BJ (cell line): ENCODE measurements at places on chromosomes 16 and 17. TPM values are rescaled to one million over a fixed set of nuclear protein-coding genes. Genes with fewer than 3 reads are reported as not detected.

Gene TMIGD1
- polyA plus RNA-seq, result not detected in 2 replicates

GRCh38 chr16:79605999-79606398 lies 5.5 kb upstream of the MAF start:
- DNase-seq, result no peak

Gene TEX14
- 0.01 and 0.02 TPM in 2 replicates for polyA plus RNA-seq

GRCh38 chr17:77884967-77885641 lies 73.4 kb upstream of the TNRC6C start:
- no peak for DNase-seq

GRCh38 chr17:2060681-2061440 lies 6.0 kb downstream of the HIC1 start:
- DNase-seq, result no peak

- no peak for DNase-seq
Observed at GRCh38 chr17:76234354-76234679, 6.0 kb downstream of the RNF157 start.

GRCh38 chr16:11742093-11742535 lies 543 bp downstream of the TXNDC11 start:
- DNase-seq, result no peak

- no peak for DNase-seq
Observed at GRCh38 chr17:16417399-16417798, 2.0 kb downstream of the TRPV2 start.

DNA sequence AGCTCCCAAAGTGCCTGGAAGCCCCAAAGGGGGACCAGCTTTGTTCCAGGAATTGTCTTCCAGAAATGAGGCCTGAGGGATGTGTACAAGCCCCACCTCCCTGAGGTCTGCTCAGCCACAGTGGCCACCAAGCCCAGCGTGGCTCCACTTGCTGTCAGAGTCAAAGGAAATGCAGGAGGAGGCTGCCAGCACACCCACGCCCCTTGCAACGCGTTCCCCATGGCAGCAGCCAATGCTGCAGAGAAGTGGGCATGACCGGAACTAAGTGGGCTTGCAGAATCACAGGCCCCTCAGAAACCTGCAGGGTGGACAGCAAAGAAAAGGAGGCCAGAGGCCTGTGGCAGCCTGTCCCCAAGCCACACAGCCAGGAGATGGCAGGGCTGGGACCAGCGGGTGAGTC lies 320.8 kb downstream of the FOXL1 start:
- DNase-seq, result no peak

DNA sequence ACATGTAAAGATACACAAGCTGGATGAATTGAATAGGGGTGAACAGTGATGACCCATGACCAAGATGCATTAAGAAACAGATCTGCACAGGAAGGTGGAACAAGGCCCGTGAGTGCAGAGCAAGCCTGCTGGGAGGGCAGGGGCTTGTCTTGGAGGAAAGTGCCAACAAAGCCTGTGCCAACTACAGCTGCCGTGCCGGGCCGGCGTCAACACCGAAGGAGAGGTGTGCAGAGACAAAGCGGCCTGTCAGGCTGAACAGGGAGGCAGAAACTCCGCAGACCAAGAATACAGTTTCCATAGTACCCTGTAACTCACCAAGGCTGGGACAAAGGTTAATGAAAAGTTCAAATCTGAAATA lies 46.7 kb downstream of the ANKRD11 start:
- no peak for DNase-seq

GRCh38 chr16:85275533-85276249 lies 163.4 kb upstream of the CIBAR2 start:
- DNase-seq, result no peak

Gene PRSS8
- not detected in 2 replicates for polyA plus RNA-seq

Gene TANC2
- 19.3 and 27.5 TPM in 2 replicates for polyA plus RNA-seq

DNA sequence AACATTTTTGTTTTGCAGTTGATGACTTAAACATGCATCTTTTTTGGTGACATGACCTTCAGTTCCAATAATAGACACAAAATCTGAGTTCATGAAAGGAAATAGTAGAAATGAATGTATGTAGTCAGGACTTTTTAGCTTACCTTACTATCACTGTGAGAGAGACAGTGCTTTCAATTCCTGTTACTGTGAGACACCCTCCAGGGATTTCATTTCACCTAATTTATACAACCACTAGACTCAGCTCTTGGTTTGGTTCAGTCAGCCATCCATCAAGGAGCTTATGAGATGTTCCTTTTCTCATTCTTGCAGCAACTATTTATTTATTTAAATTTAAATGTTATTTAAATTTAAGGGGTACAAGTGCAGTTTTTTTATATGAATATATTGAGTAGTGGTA lies 77.9 kb downstream of the MAP2K4 start:
- no peak for DNase-seq

Gene RDM1
- polyA plus RNA-seq, result 0.17 and 0.20 TPM in 2 replicates

Gene PRAC1
- polyA plus RNA-seq, result not detected in 2 replicates

Gene SAMD14
- 2.7 and 5.3 TPM in 2 replicates for polyA plus RNA-seq

Gene CD79B
- 0.36 and 0.58 TPM in 2 replicates for polyA plus RNA-seq

- no peak for DNase-seq
Observed at GRCh38 chr17:28744972-28745785, 1.4 kb downstream of the TRAF4 start.

- no peak for DNase-seq
Observed at GRCh38 chr17:31369266-31369665, 22.2 kb upstream of the RAB11FIP4 start.

GRCh38 chr16:55401046-55401445 lies 77.0 kb downstream of the IRX6 start:
- no peak for DNase-seq

Gene TBC1D3G
- polyA plus RNA-seq, result not detected in 2 replicates

Gene ST6GALNAC1
- polyA plus RNA-seq, result not detected in 2 replicates

Gene KRTAP4-6
- polyA plus RNA-seq, result not detected in 2 replicates

- no peak for DNase-seq
Observed at GRCh38 chr17:50060951-50061712, 5.2 kb downstream of the ITGA3 start.

Gene ASPA
- polyA plus RNA-seq, result 0.15 TPM in 1 of 2 replicates, not detected in the other

DNA sequence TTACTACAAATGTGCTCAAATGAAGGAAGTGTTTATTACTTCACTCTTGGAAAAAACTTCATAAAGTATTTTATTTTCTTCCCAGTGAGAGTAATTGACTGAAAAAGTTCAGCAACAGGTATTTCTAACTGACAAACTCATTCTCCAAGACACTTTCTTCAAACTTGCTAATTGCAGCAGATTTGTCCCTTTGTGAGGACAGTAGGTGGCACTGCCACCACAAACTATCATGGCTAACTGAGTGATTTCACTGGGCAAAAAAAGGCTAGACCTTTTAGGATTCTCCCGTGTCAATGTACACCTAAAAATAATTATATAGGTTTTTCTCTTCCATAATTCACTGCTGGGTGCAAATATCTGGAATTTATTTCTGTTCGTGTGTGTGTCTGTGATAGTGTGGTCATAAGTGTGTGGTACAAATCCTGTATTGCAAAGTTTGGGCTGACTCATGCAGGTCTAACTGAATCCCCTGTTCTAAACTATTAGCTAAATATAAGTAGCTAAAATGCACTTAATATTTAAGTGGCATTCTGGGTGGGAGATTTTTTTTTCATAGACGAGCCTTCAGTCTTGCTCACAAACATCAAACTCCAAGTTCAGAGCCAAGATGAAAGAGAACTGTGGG lies 3.9 kb downstream of the HS3ST3A1 start:
- no peak for DNase-seq

Gene TLCD3B
- polyA plus RNA-seq, result 0.06 and 0.13 TPM in 2 replicates

DNA sequence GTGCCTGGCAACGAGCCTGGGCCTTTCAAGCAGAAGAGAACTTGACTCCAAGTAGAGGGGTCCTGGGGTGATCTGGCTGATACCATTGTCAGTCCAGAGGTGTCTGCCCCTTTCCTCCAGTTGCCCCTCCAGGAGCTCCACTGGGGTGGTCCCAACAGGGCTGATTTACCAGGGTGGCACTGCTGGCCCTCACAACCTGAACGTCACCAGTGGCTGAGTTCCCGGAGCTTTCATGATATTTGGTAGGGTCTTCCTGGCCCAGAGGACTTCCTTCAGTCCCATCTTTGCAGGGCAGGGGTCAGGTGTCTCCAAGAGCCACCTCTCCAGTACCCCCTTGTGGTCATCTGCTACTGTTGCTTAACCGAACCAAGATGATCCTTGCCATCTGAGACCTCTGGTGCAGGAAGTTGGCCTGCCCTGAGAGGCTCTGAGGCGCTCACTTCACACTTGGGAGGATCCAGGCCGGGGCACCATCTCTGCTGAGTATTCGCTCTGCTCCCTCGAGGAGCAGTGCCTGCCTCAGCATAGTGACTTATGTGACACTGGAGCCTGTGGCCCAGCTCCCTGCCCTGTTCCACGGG lies 3.5 kb downstream of the LIMD2 start:
- no peak for DNase-seq

DNA sequence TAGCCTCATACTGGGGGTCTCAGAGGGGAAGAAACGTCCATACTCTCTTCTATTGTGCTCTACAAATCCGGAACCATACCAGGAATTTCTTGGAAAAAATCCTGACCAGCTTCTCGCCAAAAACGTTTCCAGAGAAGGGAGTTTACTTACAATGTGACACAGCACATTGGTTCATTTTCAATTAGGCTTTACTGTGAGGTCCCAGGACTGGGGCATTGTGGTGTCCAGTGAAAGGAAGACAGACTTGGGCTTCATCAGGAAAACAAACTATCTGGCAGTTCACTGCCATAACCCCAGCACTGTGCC lies 14.7 kb downstream of the MPP2 start:
- no peak for DNase-seq

Gene GHDC
- 9.0 and 16.5 TPM in 2 replicates for polyA plus RNA-seq

GRCh38 chr17:71063127-71063526 lies 893.8 kb downstream of the KCNJ2 start:
- no peak for DNase-seq

Gene TTLL6
- polyA plus RNA-seq, result 0.02 TPM in 1 of 2 replicates, not detected in the other

- DNase-seq, result no peak
Observed at GRCh38 chr17:2174014-2174413, 119.1 kb downstream of the HIC1 start.

Gene C17orf50
- not detected in 2 replicates for polyA plus RNA-seq

Gene CBFA2T3
- polyA plus RNA-seq, result not detected in 2 replicates

DNA sequence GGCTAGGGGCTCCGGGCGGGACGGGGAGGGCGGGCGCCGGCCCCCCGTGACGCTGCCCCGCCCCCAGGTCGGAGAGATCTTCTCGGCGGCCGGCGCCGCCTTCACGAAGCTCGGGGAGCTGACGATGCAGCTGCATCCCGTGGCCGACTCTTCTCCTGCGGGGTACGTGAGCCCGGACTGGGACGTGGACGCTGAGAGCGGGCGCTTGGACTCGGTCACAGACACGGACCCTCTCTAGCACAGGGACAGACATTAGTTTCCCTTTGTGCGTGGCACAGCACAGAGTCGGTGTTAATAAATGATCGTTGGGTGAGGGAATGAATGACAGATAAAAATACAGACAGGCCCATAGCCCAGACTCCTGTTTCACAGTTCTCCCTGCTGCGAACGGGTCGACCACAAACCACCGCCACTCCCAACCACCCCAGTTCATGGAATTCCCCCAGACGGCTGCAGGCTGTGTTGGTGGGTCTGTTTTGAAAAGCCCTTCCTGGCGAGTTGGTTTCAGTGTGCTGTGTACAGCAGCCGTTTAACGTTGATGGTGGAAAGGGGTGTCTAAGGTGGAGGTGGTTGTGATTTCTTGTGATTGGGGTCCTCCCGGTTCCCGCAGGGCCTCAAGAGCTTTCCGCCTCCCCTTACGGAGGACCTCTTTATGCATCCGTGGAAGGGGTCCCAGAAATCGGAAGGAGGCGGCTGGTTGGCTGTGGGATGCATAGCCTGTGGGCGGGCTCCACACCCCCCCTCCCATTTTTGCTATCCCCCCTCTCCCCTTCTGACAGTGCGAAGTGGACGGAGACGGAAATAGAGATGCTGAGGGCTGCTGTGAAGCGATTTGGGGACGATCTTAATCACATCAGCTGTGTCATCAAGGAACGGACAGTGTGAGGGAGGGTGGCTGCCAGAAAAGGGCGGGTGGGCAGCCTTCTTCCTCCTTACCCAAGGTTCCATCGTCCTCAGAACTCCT lies 2.9 kb downstream of the RNASEK start:
- DNase-seq, result no peak

Gene HAS3
- polyA plus RNA-seq, result 1.8 and 2.3 TPM in 2 replicates

- DNase-seq, result no peak
Observed at GRCh38 chr16:66511602-66512271, 38.2 kb downstream of the TK2 start.
